Activated T-helper 17 cell treated with anti-CD3 and anti-CD28 coated beads, Interleukin-2, amount 50 U/mL, for 72 hours (primary cell): ENCODE measurements at places on chromosomes 13 and 19.

- H3K4me3 ChIP-seq = no peak overlapping the region
- H3K27ac ChIP-seq = no peak overlapping the region
- H3K36me3 ChIP-seq = peaks cover 100% of the 10 kb centered on the region
- H3K4me1 ChIP-seq = no peaks in the 10 kb centered on the region
- ATAC-seq = no peak
These were observed 14.9 kb downstream of the TYK2 start for GRCh38 chr19:10365518-10365917.

GRCh38 chr19:52189735-52190486, at the start of gene PPP2R1A:
TSS of gene PPP2R1A (plus strand) at chr19:52190052. CDS start at chr19:52190097, 45 bp downstream.
- H3K4me1 ChIP-seq = peaks cover 30% of the 10 kb centered on the region
- peak; percentile 94 for ATAC-seq
- H3K27ac ChIP-seq = peak within 1 kb of the TSS; percentile 98
- peaks cover 54% of the 10 kb centered on the region for H3K36me3 ChIP-seq
- no peaks in the 10 kb centered on the region for H3K27me3 ChIP-seq

GRCh38 chr19:11547929-11548700, 9.5 kb downstream of the CNN1 start:
- H3K4me3 ChIP-seq = no peak overlapping the region
- no peak for ATAC-seq
- peaks cover 11% of the 10 kb centered on the region for H3K36me3 ChIP-seq
- no peak overlapping the region for H3K27ac ChIP-seq
- H3K27me3 ChIP-seq = peaks cover 7% of the 10 kb centered on the region

DNA sequence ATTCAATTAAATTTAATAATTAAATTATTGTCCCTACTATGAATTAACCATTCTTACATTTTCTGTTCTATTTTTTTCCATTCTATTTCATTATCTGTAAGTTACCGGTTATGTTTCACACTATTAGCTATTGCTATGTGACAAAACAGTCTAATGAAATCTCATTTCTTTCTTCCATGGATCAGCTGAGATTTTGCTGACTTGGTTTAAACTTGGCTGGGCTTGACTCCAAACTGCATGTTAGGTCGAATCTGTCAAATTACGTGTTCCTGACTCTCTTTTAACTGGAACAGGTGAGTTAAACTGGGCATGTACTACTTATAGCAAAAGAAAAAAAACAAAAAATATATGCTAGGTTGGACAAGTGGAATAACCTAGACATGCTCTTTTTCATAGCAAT, 1464.4 kb downstream of the OLFM4 start:
- H3K36me3 ChIP-seq = no peaks in the 10 kb centered on the region
- no peak for ATAC-seq
- no peaks in the 10 kb centered on the region for H3K27me3 ChIP-seq
- H3K27ac ChIP-seq = no peak overlapping the region
- H3K4me1 ChIP-seq = no peaks in the 10 kb centered on the region
- no peak overlapping the region for H3K4me3 ChIP-seq

DNA sequence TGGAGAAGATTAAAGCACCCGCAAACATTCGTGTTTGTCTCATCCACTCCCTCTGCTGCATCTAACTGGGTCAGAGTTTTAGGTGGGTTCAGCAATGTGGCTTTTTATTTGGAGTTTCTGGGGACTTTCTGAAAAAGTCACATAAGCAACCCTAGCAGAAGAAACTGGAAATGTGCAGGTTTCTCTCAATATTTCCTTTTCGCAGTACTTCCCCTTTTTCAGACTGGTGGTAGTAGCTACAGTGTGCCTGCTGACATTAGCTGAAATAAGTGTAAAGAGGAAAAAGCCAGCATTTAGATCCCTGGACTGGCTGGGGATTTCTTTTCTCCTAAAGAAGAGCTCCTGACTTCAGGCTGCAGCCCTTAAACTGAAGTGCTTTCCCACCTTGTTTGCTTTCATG, 15.9 kb upstream of the OLFM4 start:
- no peak overlapping the region for H3K27ac ChIP-seq
- H3K27me3 ChIP-seq = peaks cover 9% of the 10 kb centered on the region
- H3K4me3 ChIP-seq = no peak overlapping the region
- no peak for ATAC-seq

DNA sequence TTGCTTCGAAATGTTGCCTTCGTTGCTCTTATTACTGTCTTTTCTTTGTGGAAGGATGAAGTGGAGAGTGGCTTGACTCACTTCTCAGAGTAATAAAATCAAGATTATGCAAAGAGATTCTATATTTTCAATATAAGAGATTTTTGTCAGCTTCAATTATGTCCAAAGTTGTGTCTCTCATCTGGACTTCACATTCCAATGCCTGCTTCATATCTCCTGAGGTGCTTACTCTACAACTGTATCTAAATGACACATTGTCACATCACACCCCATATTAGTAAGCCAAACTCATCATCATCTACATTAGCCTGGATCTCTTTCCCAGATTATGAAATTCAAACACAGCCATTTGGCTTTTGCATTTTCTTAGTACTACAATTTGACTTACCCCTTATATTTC, 409.4 kb downstream of the DACH1 start:
- no peaks in the 10 kb centered on the region for H3K4me1 ChIP-seq
- no peaks in the 10 kb centered on the region for H3K27me3 ChIP-seq
- H3K36me3 ChIP-seq = no peaks in the 10 kb centered on the region

GRCh38 chr13:76672420-76672819, 213.8 kb downstream of the KCTD12 start:
- H3K4me3 ChIP-seq = no peak overlapping the region
- no peaks in the 10 kb centered on the region for H3K27me3 ChIP-seq
- H3K4me1 ChIP-seq = no peaks in the 10 kb centered on the region
- no peaks in the 10 kb centered on the region for H3K36me3 ChIP-seq
- H3K27ac ChIP-seq = no peak overlapping the region

DNA sequence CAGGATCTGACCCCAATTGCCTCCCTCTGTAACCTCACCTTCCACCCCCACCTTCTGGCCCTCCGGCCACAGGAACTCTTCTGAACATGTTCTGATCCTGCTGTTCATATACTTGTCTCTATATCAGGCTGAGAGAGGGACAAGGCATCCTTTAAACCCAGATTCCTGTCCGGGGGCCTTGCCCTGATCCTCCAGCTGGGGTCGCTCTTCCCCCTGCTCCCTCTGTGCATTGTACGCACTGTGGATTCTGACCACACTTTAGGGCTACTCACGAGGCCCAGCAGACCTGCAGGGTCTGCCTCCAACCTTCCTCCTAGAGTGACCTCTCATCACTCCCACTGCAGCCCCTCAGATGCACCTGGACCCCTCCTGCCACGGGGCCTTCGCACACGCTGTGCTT, 269.3 kb downstream of the UQCRFS1 start:
- H3K27ac ChIP-seq = no peak overlapping the region
- H3K36me3 ChIP-seq = no peaks in the 10 kb centered on the region
- no peak overlapping the region for H3K4me3 ChIP-seq
- H3K4me1 ChIP-seq = no peaks in the 10 kb centered on the region
- ATAC-seq = no peak

GRCh38 chr19:35083691-35084508, 31.7 kb upstream of the FXYD3 start:
- H3K27ac ChIP-seq = no peak overlapping the region
- no peaks in the 10 kb centered on the region for H3K36me3 ChIP-seq
- no peaks in the 10 kb centered on the region for H3K4me1 ChIP-seq
- H3K4me3 ChIP-seq = no peak overlapping the region
- peaks cover under 1% of the 10 kb centered on the region for H3K27me3 ChIP-seq
- ATAC-seq = no peak

- H3K36me3 ChIP-seq = no peaks in the 10 kb centered on the region
- no peak for ATAC-seq
- H3K4me1 ChIP-seq = no peaks in the 10 kb centered on the region
- no peak overlapping the region for H3K27ac ChIP-seq
- no peaks in the 10 kb centered on the region for H3K27me3 ChIP-seq
These were observed 250.8 kb downstream of the OXGR1 start for GRCh38 chr13:96743296-96744089.

DNA sequence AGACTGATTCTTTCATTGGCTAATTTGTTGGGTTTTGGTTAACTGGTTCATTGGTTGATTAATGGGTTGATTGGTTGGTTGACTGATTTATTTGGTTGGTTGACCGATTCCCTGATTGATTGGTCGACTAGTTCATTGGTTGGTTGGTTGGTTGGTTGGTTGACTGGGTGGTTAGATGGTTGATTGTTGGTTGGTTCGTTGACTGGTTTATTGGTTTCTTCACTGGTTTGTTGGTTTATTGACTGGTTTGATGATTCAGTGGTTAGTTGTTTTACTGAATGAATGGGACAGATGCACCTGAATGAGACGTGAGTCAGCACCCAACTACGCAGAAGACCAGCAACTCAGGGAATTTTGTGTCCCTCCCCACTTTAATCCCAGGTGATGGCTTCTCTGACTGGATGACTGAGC, 2.7 kb upstream of the NUP62 start:
- peaks cover 43% of the 10 kb centered on the region for H3K4me1 ChIP-seq
- H3K4me3 ChIP-seq = peak overlapping the region; percentile 94
- no peak for ATAC-seq
- H3K36me3 ChIP-seq = peaks cover 44% of the 10 kb centered on the region
- H3K27ac ChIP-seq = peak overlapping the region; percentile 98
- no peaks in the 10 kb centered on the region for H3K27me3 ChIP-seq

GRCh38 chr13:55887561-55887960, 1253.2 kb upstream of the PRR20A start:
- H3K4me3 ChIP-seq = no peak overlapping the region
- H3K4me1 ChIP-seq = no peaks in the 10 kb centered on the region
- no peak overlapping the region for H3K27ac ChIP-seq
- H3K27me3 ChIP-seq = no peaks in the 10 kb centered on the region
- no peaks in the 10 kb centered on the region for H3K36me3 ChIP-seq

DNA sequence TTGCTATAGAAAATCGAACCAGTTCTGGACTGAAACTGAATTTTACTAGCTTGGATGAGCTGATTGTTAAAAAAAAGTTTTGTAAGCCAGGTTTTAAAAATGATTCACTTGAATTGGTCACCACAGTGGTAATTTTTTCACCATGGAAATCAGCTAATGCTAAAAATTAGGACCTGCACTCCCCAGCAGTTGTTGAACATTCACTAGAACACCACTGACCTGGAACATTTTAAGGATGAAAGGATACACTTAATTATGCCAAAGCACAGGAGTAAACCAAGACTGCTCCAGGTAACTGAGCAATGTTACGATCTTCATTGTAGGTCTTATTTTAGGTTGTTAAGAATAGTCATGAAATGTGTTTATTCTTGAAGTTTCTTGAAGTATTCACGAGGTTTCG, 1342.6 kb upstream of the SPRY2 start:
- no peak overlapping the region for H3K27ac ChIP-seq
- no peaks in the 10 kb centered on the region for H3K4me1 ChIP-seq
- no peaks in the 10 kb centered on the region for H3K27me3 ChIP-seq
- H3K4me3 ChIP-seq = no peak overlapping the region

- H3K27ac ChIP-seq = no peak overlapping the region
- H3K36me3 ChIP-seq = no peaks in the 10 kb centered on the region
- H3K4me3 ChIP-seq = no peak overlapping the region
- H3K27me3 ChIP-seq = no peaks in the 10 kb centered on the region
These were observed 886.0 kb upstream of the SLC10A2 start for GRCh38 chr13:103952183-103952582.

DNA sequence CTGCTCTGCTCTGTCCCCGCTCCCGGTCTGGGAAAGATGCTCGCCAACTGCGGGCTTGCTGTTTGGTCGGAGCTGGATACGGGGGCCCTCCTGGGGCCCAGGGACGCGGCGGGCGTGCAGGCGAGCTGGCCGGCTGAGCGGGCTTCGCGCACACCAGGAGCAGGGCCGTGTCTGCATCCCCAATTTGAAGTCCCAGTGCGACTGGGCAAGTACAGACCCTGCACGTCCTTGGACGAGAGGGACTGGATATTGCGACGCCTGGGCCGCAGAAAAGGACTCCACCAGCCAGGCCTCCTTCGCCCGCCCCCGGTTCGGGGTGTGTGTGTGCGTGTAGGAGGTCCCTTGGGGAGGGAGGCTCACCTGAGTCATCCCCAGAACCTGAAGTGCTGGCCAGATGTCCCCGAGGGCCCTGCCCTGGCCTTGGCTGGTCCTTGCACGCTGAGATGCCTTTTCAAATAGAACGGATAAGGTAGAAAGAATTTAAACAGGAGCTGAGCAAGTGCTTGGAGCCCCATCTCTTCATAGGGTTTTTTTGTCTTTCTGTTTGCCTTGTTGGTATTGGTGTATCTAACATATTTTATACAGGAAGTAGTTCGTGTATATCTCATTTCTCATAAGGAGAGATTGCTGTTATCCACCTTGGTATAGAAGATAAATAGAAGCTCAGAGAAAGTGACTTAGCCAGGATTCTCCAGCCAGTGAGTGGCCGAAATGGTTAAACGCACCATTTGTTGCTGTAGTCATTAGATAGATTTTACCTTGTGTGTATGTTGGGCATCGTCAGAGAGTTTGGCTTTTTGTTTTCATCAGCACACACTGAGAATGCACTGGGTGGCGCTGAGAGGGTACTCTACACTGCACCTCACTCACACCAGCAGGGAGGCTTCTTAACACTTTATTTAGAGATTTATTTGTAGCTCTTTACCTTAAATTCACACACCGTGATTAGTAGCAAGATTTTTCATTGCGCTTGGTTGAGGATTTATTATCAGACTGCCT, 1.1 kb downstream of the NAXD start:
- peak; percentile 80 for ATAC-seq
- peaks cover 12% of the 10 kb centered on the region for H3K36me3 ChIP-seq
- H3K4me3 ChIP-seq = peak overlapping the region; percentile 97

- no peak for ATAC-seq
- peaks cover 6% of the 10 kb centered on the region for H3K27me3 ChIP-seq
- no peaks in the 10 kb centered on the region for H3K4me1 ChIP-seq
- H3K4me3 ChIP-seq = no peak overlapping the region
These were observed 168.6 kb downstream of the ZNF536 start for GRCh38 chr19:30540761-30541160.

DNA sequence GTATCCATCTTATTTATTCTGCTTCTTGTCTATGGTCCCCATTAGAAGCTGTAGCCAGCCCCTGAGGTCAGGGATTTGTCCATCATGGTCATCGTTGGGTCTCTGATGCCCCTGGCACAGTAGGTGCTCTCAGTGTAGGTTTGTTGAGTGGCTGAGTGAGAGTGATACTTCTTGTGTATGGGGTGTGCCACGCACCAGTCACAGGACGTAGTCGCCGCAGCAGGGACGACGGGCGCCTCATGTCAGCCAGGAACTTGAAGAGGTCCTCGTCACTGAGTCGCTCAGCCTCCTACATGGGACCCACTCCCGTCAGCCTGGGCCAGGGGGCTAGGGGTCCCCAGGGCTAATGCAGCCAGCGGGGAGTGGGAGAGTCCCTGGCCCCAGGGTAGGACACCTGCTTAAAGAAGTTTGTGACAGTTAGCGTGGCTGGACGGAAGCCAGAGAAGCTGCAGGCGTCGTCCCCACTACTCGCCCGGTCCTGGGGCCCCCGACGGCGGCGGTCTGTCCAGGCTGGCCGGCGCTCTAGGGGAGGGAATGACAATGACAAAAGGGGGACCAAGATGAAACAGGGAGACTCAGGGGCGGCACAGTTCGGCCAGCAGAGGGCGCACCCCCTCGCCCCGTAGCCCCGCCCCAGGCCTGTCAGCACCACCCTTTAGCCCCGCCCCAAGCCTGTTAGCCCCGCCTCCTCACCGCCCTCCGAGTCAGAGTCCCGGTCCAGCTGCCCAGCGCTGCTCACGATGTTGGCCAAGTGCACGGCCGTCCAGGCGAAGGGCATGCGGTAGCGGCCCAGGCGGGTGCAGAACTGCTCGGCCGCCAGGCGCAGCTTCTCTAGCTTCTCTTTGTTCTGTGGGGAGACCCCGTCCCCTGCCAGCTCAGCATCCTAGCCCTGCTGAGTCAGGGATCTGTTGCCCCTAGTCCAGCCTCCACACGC, 3.7 kb downstream of the ANGPTL8 start:
- peak overlapping the region; percentile 25 for H3K4me3 ChIP-seq
- peak; percentile 99 for ATAC-seq
- H3K4me1 ChIP-seq = peaks cover 4% of the 10 kb centered on the region
- no peak overlapping the region for H3K27ac ChIP-seq
- H3K36me3 ChIP-seq = no peaks in the 10 kb centered on the region
